ENCODE measurements at places on chromosomes 1 and 21.

DNA sequence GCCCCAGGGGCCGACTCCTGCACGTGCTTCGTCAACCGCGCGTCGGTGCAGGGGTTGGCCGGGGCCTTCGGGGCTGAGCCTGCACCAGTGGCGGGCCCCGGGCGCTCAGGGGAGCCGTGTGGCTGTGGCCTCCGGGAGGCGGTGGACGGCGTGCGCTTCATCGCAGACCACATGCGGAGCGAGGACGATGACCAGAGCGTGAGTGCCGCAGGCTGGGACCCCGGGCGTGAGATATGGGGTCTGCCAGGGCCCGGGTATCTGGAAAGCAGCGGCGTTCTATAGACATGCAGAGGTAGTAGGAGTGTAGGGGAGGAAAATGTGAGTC lies 4.3 kb downstream of the CHRNB2 start:
- DNase-seq, result no peak

- DNase-seq, result no peak
These were observed 4.7 kb upstream of the C1orf52 start for GRCh38 chr1:85264150-85264549.

GRCh38 chr21:37227071-37228002 lies 39.8 kb downstream of the VPS26C start:
- DNase-seq, result no peak

- DNase-seq, result no peak
These were observed 86.1 kb upstream of the SLC2A1 start for GRCh38 chr1:43044572-43045361.

DNA sequence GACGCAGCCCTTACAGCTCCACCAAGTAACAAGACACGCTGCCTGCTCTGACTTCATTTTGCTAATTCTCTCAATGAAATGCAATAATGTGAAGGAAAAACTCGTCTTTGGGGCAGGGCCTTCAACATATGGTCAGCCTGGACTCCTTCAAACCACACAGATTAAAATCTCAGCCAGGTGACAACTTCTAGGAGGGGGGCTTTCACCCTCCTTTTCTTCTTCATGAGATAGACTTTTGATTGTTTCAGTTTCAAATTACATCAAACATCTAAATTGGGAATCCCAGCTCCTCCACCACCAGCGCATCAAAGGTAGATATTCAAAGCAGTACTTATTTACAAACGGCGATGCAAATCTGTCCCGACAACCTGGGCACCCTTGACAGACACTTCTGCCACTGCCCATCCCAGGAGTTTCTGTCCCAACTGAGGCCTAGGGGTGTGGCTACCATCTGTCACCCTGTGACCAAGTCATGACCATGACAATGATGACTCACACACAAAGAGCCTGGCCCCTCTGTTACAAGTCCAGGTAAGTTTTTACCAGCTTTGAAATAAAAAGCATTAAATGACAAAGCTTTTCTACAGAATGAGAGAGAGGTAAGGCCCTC lies 29.7 kb downstream of the SSBP3 start:
- DNase-seq, result no peak

DNA sequence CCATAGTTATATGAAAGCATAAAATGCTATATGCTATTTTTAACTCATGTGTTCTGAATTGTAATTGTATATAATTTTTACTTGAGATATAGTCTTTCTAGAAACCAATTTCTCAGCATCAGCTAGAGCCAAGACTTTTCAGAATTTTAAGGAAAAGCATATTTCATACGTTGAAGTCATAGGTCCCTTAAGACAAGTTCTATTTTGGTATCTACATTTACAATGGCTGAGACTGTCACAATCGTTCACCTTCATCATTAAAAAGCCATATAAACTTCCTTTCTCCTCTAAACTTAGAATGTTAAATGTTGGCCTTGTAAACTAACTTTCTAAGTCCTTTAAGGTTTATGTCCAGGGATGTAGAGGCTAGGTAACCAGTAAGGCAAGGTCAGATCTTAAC lies 104.1 kb downstream of the LRRC40 start:
- no peak for DNase-seq

DNA sequence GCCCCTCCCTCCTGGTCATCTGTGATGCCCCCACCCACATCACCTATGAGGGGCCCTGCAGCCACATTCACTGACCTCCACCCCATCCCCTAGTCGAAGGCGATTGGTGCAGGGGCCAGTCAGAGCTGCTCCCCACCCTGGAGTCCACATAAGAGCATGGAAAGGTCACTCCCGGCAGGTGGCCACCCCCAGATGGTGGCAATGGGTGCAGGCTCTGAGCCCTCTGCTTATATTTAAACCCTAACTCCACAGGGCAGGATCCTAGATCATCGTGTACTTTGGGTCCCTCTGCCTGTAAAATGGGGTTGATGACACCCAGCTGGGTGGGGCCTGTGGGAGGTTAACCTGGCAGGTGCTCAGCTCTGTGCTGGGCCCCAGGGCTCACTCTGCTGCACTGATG lies 186.8 kb upstream of the C1orf174 start:
- DNase-seq, result no peak

DNA sequence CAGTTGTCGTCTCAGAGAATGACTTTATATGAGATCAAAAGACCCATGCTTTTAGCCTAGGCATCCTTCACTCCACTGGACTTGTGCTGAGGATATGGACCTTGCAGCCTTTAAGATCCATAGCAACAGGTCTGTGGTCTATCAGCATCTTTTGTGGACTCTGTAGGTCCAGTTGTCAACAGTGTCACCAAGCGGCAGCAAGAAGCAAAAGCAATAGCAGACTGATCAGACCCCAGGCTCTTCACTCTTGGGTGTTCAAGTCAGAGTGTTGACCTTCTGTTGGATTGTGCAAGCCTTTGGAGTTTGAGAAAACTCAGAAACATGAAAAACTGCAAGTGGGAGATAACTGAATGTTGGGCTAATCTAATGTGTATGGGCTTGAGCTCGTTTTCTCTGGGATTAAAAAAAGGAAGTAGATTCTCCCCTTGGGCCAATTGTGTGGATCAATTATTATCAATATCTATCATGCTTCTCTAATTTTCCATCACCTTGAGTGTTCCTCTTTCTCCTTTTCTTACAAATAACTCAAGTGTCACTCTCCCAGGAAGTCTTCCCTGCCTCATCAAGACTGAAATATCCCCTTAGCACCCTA lies 144.2 kb downstream of the LYPLAL1 start:
- no peak for DNase-seq

- no peak for DNase-seq
These were observed 32.6 kb upstream of the DENND1B start for GRCh38 chr1:197807739-197808453.

DNA sequence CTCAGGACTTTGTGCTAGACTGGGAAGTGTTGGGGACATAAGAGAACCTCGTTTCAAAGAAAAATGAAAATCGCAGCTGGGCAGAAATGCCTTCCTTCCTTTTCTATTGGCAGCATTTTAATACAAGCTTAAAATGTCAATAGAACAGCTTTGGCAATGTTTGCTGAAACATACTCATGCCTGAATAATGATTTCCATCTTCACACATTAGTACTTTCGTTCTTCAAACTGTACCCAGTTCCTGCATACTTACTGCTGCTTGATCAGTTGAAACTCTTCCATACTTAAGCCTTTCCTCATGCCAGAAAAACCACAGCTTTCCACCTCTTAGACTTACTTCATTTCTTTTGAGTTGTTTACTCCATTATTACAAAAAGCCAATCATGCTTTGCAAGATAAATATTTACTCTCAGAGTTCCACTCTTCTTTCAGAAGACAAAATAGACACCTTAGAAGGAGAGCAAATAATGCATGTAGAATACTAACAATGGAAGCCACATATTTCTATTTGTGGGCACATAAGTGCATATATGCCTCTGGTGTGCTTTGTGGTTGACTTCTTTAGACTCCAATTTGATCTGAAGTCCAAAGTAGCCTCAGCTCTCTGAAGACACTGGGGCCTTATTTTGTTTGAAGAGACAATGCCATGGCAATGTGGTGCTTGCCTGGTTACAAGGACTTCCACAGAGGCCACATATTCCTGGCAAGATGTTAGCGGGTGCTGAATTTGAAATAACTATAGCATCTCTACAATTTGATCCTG lies 22.7 kb upstream of the CD55 start:
- no peak for DNase-seq

GRCh38 chr1:20603504-20604464 lies 14.9 kb downstream of the CDA start:
- DNase-seq, result peak; percentile 64

DNA sequence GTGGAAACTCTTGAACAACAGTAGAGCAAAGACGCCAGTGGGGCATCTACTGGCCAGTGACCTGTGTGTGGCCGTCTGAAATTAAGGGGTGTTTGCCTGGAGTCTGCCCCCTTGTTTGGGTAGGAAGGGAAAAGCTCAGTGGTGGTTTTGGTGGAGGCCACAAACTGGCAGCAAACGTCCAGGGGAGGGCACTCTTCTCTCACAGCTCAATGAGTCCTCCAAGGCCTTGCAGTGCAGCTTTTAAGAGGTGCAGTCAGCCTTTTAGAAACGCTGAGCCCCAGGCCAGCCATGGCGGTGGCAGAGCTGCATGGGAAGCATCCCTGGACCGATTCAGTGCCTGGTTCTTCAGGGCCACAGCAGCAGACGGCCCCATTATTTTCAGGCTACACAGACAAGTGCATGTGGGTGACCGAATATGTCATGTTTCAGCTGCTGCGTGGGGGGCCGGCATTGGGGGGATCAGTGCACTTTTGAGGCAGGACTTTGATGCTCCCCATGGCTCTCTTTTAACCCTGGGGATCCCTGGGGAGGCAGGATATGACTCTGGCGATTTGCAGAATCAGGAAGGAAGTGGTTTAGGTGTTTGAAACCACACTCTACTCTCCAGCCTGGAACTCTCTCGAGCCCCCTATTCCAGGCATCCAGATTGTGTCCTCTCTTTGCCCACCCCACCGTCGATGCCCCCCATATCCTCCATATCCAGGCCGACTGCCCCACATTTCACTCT lies 414.0 kb downstream of the PRDM2 start:
- peak; percentile 12 for DNase-seq

DNA sequence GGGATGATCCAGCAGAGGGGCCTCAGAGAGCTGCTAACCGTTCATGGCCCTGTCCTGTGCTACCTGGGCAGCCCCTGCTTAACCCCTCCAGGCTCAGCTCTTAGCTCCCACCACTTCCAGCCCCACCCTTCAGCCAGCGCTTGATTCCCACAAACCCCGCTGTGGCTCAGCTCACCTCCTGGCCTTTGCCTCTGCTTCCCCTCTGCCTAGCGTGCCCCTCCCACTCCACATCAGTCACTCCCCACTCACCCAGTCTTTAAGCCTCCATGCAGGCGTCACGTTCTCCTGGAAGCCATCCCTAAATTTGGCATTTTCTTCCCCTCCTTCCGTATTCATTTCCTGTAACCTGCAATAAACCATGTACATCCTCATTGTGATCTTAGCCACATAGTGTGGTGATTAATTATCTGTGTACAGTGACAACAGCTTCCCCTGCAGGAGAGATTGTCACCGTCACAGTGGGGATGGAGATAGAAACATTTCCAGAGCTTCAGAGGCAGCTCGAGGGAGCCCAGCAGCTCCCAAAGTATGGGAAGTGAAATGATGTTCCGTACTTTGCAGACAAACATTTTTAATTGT lies 65.5 kb downstream of the EPHB2 start:
- DNase-seq, result no peak

DNA sequence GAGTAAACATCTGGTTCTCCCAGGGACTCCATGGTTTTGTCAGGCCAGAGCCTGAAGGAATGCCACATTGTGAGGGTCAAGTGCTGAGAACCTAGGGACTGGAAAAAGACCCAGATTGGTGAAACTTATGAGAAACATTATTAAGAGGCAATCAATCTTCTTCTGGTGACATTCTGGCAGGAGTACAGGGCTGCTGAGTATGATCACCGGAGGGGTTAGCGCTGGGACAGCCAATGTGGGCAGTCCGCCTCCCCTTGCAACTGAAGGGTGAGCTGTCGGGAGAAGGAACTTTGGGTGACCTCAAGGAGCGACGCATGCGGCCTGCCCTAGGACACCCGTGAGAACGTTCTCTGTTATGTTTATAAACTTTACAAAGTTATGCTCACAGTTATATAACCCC lies 429.0 kb downstream of the LMO4 start:
- DNase-seq, result no peak

DNA sequence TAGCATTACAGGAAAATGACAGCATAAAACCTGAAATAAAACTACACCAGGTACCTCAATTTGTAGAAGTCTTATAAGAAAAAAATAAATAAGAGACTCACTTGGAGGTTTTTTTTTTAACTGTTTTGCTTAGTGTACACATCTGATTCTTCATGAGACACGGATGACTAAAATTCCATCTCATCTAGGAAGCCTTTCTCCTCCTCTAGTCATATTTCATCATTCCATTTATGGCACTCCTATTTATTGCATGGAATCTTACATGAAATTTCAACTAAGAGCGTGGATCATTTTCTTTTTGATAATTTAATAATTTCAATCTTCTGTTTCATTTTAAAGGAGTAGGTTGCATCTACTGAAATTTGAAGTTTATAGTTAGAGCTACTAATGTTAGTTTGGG lies 1.6 kb upstream of the PTGS2 start:
- DNase-seq, result peak; percentile 45

DNA sequence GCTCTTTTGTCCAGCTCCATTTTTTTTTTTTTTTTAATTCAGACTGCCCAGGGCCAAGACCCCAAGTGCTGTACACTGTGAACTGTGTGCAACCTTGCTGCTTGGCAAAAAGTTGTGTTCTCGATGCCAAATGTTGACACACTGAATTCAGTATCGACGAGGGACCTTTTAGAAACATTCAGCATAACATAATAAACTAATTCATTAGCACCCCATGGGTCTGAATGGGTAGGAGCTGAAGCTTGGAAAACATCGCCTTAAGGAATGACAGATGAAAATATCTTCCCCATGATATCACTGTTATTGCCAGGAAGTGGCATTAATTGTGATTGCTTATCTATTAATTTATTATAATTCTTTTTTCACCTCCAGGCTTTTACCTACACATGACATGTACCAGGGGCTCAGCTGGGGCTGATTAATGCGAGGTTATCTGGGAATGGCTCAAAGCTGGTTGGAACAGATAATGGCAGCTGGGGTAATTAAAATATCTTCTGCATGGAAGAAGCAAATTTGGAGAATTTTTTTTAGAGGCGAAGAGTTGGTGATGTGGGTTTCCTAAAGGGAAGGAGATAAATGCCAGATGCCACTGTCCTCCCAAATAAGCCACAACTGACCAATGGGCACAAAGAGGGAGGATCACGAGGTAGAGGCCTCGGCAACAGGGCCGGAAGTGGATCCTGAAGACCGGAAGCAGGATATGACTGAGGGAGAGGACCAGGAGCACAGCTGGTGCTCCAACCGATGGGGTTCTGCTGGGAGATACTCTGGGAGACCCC lies 169.3 kb downstream of the GRIK3 start:
- DNase-seq, result no peak

GRCh38 chr1:246018146-246018545 lies 488.9 kb downstream of the SMYD3 start:
- no peak for DNase-seq

GRCh38 chr1:212968368-212968863 lies 18.1 kb downstream of the VASH2 start:
- no peak for DNase-seq

- DNase-seq, result no peak
These were observed 113.7 kb downstream of the ZNF281 start for GRCh38 chr1:200296091-200296661.

DNA sequence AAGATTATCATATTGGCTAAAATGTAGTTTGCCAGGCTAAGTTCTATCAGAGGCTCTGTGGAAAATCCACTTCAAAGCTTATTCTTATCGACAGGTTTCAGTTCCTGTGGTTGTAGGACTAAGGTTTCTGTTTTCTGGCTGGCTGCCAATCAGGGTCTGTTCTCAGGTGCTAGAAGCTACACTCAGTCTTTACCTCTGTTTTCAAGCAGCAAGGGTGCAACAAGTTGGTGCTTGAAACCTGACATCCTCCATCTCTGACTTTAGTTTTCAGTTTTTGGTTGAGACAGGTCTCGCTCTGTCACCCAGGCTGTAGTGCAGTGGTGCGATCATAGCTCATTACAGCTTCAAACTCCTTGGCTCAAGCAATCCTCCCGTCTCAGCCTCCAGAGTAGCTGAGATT lies 15.3 kb upstream of the TMCO2 start:
- DNase-seq, result no peak
